ENCODE measurements at places on chromosomes 4 and X.

- DNase-seq = no peak
Measured at GRCh38 chr4:169080981-169081380, 70.9 kb upstream of the CBR4 start.

GRCh38 chrX:18534949-18535348 is 109.5 kb downstream of the CDKL5 start:
- DNase-seq = no peak

DNA sequence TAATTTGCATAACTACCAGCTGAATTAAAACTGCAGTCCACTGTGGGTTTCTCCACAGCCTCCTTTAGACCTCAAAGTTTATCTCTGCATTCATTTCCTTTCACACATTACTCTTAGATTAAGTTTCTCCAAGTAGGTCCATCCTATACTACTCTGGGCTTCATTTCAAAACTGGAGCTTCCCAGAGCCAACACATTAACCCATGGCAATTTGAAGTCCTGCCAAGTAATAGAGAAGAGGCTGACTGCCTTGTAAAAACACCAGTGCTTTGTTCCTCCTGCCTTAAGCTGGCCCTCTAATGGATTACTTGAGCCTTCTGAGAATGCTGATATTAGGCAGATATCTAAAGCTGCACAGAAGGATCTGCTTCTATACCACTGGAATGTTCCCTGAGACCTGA is 997.2 kb upstream of the SLIT2 start:
- peak; percentile 1 for DNase-seq

GRCh38 chr4:107509615-107510014 is 210.4 kb downstream of the PAPSS1 start:
- no peak for DNase-seq

DNA sequence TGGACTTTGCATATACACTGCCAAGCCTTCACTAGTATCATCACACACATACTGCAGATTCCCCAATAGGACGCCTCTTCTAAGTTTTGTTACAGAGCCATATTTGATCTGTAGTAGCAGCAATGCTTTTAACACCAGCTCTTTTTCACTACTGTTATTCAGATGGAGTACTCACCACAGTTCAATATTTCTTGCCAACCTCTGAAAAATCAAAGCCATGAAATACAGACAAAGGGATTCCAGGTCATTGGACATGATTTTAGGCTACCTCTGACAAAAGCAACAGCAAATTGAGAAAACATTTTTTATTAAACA is 390.7 kb upstream of the ADGRL3 start:
- DNase-seq = no peak

- no peak for DNase-seq
Measured at GRCh38 chr4:127416115-127416514, 216.6 kb upstream of the INTU start.

GRCh38 chr4:179352221-179352620 is 1910.0 kb upstream of the AGA start:
- DNase-seq = no peak

- no peak for DNase-seq
Measured at GRCh38 chr4:17662694-17663093, 48.3 kb downstream of the MED28 start.

- no peak for DNase-seq
Measured at GRCh38 chr4:114791976-114792375, 193.4 kb downstream of the UGT8 start.

DNA sequence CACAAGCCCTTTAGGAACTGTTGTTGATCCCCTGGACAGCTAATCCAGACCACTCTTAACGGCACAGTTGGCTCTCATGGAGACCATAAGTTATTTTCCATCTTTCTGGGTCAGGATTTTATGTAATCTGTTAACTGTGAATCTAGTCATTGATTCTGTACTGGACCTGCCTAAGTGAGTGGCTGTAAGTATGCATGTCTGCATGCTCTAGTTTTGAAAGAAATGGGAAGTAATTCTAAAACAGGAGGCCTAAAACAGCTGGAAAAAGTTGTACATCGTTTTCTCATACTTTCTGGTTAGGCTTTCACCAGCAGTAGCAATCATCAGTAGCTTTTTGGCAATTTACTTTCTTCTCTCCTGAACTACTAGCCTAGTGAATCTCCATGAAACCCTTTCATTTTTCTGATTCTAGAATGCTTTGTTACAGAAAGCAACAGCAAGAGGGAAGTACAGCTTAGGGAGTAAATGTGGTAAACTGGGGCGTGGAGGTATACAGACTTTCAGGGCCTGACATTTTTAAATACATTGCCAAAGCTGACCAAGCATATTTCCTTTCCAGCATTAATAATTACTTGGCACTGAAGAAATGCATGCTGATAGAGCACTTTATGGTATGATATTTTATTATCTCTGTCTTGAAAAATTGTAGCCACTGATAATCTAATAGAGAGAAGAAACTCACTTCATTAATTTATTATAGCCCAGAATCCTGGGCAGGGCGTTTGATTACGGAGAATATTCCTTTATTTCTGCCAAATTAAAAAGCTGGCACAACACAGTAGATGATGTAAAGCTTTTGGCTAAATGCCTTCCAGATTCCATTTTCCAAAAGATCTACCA is 202.7 kb downstream of the BANK1 start:
- no peak for DNase-seq

DNA sequence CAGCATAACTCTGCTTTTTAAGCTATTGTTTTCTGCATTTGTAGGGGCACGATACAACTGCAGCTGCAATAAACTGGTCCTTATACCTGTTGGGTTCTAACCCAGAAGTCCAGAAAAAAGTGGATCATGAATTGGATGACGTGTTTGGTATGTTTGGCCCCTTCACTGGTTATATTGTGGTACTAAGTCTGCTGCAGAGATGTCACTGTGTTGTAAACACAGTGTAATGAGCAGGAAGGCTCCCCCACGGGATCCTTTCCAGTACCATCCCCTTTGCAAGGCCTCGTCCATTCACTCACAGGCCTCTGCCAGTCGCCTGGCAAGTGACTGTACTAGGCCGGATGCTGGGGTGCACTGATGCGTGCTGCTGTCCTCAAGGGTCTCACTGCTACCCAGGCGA is 13.8 kb downstream of the CYP4V2 start:
- DNase-seq = no peak

- DNase-seq = no peak
Measured at GRCh38 chr4:18051281-18051680, 29.7 kb upstream of the LCORL start.

DNA sequence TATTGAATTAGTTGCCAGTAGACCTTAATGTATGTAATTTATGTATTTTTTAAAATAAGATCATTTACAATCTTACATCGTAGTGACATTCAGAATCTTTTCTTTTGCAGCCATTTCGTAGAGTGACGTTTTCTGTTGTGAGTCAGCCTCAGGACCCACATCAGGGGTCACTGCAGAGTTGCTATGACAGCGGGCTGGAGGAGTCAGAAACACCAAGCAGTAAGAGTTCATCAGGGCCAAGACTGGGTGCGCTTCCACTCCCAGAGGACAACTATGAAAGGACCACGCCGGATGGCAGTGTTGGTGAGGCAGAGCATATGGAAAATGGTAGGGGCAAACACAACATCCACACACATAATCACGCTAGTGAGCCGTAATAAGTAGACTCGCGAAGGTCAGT is 199.9 kb downstream of the PCDH7 start:
- DNase-seq = no peak

- DNase-seq = no peak
Measured at GRCh38 chr4:188665491-188666457, 526.5 kb downstream of the TRIML1 start.

DNA sequence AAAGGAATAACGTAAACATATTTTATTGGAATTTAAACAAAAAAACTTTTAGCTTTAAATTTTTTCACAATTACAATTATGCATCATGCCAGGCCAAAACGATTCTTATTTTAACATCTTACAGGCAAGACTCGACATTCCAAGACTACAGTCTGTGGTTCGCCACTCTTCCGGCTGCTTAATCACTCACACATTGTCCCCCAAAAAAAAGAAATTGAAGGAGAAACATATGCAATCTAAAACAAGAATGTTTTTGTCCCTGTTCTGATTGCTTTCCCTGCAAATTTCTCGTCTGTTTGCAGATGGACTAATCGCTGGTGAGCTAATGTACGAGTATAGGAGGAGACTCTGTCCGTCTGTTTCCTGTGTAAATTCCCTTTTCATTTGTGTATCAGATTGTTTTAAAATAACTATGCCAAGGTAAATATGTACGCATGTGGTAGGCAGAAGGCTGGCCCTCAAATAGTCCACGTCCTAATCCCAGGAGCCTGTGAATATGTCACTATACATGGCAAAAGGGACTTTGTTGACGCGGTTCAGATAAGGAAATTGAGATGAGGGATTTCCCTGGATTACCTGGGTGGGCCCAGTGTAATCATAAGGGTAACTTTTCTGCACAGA is 37.7 kb upstream of the MTNR1A start:
- no peak for DNase-seq

DNA sequence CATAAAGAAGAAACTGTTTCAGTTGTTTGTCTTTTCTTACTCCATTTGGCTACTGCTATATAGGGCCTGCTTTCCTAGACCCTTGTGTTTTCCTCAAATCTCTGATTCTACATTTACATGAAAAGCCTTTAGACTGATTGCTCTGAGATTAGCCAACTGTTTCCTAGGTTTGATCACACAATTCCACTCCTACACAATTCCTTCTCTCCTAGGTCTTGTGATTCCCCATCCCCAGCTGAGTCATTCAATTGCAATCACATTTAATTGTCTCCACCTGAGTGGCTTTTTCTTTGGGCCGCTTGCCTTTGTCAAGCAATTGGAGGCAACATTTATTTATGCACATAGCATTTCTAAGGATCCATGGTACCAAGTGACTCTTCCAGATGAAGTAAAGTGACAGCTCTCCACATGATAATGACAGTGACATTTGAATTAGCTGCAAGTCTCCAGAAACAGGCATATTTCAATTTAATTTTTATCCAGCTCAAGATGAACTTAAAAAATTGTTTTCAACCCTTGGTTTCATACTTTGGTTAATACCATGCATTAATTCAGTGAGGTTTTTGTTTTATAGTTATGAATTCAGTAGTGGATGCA is 35.8 kb downstream of the ATXN3L start:
- no peak for DNase-seq

- DNase-seq = no peak
Measured at GRCh38 chr4:105208561-105208960, 61.9 kb downstream of the TET2 start.

DNA sequence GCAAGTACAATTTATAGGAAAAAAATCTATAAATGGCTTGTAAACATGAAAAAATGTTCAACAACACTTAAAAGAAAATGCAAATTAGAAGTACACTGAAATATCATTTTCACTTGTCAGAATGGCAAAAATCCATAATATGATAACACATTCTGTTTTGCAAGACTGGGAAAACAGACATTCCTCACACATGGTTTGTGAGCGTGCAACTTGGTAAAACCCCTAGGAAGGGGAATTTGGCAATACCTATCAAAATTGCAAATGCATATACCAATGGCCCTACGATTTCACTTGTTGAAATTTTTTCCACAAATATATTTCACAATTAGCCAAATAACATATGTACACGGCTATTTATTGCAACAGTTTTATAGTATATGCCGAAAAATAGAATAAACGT is 31.4 kb downstream of the TBC1D9 start:
- DNase-seq = no peak

GRCh38 chr4:76688619-76689144 is 209.3 kb downstream of the SOWAHB start:
- no peak for DNase-seq

DNA sequence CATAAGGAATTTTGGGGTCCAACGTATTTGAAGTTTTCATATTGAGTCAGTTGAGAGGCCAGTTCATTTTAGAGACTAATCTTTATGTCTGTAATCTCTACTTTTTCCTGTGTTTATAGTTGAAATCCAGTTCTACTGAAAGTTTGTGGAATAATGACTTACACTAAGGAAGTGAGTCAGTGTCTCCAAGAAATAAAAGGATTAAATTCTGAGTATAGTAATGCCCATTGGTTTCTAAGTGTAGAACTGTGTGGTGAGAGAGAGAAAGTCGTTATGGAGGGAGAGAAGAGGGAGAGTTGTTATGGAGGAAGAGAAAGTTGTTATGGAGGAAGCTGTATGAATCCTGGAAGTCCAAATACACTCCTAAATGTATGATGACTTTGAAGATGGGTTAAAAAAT is 264.6 kb upstream of the HAND2 start:
- no peak for DNase-seq

- DNase-seq = no peak
Measured at GRCh38 chr4:101644516-101644915, 146.0 kb upstream of the BANK1 start.

GRCh38 chr4:1249731-1250526 is 999 bp upstream of the CTBP1 start:
- no peak for DNase-seq

- no peak for DNase-seq
Measured at GRCh38 chr4:160213366-160213765, 1110.5 kb downstream of the RAPGEF2 start.

DNA sequence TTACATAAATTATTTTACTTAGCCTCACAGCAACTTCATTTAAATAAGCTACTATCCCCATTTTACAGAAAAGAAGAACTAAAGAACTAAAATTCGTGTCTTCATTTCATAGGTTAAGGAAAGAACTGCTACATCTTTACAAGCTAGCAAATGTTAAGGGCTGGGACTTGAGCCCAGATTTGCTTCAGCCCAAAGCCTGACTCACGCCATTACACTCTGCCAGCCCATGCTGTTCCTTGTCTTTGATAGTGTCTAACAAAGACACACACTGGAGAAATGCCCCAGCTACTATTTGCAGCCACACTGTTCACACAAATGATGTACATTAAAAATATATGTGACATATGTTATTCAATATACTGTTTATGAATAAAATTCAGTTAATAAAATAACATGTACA is 29.0 kb upstream of the ERVMER34-1 start:
- DNase-seq = no peak

DNA sequence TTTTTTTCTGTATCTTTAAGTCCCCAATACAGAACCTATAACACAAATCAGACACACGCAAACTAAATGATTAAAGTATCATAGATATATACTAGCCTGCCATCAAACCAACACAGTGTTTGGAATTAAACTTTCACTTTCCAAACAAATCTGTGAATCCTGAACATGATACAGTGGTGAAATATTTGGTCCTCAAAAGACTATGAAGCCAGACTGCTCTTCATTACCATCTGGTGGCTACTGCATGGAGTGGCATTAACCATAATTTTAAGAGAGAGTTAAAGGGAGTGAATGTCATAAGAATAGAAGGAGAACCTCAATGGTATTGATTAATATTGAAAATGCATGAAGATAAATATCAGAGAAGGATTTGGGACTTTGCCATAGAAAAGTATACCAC is 9.2 kb upstream of the GABRA4 start:
- no peak for DNase-seq

GRCh38 chr4:37438564-37439279 is 194.2 kb downstream of the NWD2 start:
- no peak for DNase-seq
